ENCODE measurements at places on chromosomes 1 and 21. TPM values are rescaled to one million over a fixed set of nuclear protein-coding genes. Genes with fewer than 3 reads are reported as not detected.

The KRTAP21-2 gene
- total RNA-seq, result not detected

The MANEAL gene
- 4.6 TPM for total RNA-seq

The TNFRSF8 gene
- not detected for total RNA-seq

The TRIM63 gene
- 64.5 TPM for total RNA-seq

The ASPM gene
- total RNA-seq, result 23.7 TPM
